ENCODE measurements at places on chromosomes 3 and 15. TPM values are rescaled to one million over a fixed set of nuclear protein-coding genes. Genes with fewer than 3 reads are reported as not detected.

Gene ZDHHC23
- total RNA-seq = 3.4 TPM

Gene RGMA
- total RNA-seq = 0.17 TPM

Gene SLC9A9
- total RNA-seq = 0.22 TPM

Gene PCYT1A
- 29.3 TPM for total RNA-seq

Gene NECTIN3
- 22.3 TPM for total RNA-seq

Gene SLC9C1
- total RNA-seq = not detected

Gene FAM131A
- total RNA-seq = 11.5 TPM

Gene C15orf62
- total RNA-seq = not detected

Gene MESP1
- 5.5 TPM for total RNA-seq

Gene SPESP1
- total RNA-seq = not detected

Gene SEMA7A
- 1.5 TPM for total RNA-seq

Gene GOLGA6B
- total RNA-seq = not detected

Gene DCLK3
- total RNA-seq = not detected

Gene TTC23
- total RNA-seq = 12.3 TPM

Gene NOX5
- 0.16 TPM for total RNA-seq

Gene SMCO1
- not detected for total RNA-seq

Gene RETNLB
- not detected for total RNA-seq

Gene SPATA12
- total RNA-seq = 0.44 TPM

Gene TMIE
- total RNA-seq = 0.28 TPM

Gene ACKR4
- total RNA-seq = not detected

Gene LHFPL4
- 0.30 TPM for total RNA-seq

Gene A4GNT
- total RNA-seq = not detected

Gene SOX14
- total RNA-seq = not detected

Measured in A549 treated with GW870086 at 1 μM for 4 hours (cell line).